HAP-1 (cell line): ENCODE measurements at places on chromosomes 16 and 17.
A peak's percentile ranks its signal among the peaks of the same experiment; 100 is the strongest.

DNA sequence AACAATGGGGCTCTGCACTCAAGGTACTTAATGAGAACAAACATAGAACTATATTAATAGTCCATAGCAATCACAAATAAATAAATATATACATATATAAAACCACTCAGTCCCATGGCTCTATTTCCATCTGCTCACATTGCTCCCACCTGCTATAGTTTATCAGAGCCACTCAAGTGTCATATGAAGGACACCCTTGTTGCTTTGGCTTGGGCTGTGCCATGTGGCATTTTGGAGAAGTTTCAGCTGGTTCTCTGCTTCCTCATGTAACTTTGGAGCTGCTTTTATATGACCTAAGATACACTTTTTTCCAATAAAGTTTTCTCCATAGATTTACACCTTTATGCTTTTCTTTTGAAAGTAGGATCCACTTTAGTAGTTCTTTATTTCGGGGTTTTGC, 126.4 kb downstream of the KCNJ2 start:
- DNase-seq: no peak

DNA sequence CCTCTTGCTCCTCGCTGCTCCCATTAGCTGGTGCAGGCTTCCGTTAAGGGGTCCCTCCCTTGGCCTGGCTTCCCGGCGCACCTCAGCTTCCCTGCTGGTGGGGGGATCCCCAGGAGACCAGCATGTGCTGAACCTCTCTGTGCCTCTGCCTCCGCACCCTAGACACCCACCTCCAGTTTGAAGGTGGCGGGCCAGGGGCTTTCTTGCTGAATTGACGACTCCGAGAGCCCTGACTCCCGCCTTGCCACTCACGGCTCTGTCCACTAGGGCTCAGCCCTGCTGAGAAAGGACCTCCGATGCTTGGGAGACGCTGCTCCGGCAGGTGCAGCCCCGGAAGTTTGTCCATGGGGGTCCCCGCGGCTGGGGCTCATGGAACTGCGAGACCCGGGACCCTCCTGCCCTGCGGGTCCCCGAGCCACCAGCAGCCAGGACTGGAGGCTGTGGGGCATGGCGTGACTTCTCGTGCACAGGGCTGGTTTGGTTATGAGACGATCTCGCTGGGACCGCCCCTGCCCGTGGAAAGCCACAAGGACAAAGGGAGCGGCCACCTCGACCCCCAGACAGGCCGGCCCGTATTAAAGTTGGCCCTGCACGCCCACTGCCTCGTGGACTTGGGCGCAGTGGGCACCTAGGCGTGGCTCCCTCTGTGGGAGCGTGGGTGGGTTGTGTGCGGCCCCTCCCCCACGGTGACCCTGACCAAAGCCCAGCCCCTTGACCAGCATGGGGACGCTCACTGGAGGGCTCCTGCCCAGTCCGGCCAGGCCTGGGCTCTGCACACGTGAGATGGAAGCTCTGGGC, 8.1 kb downstream of the CHMP6 start:
- no peak for DNase-seq

DNA sequence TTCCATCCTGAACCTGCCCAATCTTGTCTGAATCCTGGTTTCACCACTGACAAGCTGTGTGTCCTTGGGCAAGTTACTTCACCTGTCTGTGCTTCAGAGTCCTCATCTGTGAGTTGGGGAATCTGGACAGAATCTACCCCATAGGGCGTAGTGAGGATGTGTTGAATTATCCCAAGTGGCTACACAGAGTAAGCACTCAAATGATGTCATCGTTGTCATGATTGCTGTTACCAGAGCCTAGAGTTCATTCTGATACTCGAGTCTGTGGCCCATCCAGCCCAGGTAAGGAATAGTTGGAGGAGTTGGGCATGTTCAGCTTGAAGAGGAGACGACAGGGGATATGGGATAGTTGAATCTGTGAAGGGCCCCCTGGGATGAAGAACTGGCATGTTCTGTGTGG, 45.9 kb downstream of the MAPT start:
- DNase-seq: no peak

GRCh38 chr17:80737106-80738019, 192.7 kb downstream of the RPTOR start:
- no peak for DNase-seq

DNA sequence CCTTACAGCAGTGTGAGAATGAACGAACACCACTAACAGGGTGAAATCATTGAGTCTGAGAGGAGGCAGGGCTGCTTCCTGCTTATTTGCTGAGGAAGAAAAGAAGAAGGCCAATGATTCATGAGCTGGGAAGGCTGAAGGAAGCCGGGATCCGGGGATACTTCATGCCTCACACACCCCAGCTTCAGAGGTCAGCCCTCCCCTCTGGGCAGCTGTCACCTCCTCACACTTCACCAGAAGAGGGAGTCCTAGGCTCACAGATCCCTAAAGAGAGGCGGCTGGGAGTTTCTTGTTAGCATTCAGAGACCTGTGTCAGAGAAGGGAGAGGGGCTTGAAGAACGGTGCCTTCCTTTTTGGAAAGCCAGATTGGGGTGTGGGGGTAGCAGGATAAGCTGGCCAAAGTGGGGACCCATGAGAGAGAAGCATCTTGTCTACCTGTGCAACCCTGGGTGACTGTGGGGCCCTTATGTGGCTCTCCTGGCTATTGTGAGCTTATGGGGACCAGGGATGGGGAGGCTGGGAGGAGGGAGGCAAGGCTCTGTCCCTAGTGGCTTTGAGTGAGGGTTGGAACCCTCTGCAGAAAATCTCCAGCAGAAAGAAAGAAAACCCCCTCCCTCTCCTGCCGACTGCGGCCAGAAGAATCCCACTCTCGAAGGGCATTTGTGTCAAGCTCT, 94.6 kb downstream of the RGS9 start:
- peak; percentile 68 for DNase-seq

DNA sequence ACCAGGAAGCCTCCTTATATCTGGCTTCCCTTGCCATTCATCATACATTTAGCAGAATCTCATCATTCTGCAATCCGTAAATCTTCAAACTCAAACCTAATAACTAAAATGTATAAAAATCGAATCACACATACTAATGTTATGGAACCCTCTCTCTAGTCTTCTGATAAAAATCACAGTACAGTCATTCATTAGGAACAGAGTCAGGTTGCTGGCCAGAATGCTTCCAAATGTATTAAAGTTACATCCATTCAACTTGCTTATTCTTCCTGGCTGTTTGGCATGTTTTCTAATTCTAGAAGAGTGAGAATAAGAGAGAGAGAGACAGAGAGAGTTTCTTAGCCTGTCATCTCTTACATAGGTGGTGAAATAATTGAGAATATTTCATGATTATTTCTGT, 16.5 kb upstream of the RASL10B start:
- no peak for DNase-seq

- DNase-seq: no peak
Measured at GRCh38 chr16:78102122-78102660, 2.7 kb downstream of the WWOX start.

GRCh38 chr16:53673189-53673588, 30.5 kb downstream of the RPGRIP1L start:
- DNase-seq: no peak

DNA sequence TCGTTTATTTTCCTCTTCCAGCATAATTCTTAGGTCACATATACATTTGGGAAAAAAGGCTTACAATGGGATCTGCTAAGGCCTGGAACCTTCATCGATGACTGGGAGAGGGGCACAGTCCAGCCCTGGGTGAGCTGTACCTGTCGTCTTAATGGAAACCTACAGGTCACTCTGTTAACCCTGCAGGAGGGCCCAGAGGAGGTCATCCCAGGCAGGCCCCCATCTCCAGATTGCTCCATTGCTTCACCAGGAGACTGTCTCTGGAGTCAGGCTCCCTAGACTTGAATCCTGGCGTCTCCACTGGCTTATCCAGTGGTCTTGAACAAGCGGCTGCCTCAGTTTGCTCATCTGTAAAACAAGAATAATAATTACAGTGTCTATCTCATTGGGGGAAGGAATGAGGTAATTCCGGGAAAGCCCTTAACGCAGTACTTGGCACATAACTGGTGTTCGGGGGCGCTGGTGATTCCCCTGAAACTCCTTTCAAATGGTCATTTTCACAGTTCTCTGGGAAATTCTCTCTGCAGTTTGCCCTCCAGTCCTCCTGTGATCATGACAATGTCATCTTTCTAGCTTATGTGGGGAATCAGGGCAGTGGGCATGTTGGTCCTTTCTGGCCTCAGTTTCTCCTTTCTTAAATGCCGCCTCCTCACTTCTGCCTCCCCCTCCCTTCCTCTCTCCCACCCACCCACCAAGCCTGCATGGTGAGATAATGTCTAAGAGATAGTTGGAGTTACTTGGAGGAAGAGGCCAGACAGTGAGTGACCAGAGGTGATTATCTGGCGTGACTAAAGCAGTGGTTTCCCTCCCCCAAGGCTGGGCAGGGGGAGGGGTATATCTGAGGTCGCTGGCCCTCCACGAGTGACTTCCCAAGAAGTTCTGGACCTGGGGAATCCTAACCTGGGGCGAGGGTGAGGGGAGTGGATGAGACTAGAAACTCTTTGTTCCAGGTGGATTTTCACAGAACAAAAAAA, 31.3 kb upstream of the TAC4 start:
- no peak for DNase-seq

DNA sequence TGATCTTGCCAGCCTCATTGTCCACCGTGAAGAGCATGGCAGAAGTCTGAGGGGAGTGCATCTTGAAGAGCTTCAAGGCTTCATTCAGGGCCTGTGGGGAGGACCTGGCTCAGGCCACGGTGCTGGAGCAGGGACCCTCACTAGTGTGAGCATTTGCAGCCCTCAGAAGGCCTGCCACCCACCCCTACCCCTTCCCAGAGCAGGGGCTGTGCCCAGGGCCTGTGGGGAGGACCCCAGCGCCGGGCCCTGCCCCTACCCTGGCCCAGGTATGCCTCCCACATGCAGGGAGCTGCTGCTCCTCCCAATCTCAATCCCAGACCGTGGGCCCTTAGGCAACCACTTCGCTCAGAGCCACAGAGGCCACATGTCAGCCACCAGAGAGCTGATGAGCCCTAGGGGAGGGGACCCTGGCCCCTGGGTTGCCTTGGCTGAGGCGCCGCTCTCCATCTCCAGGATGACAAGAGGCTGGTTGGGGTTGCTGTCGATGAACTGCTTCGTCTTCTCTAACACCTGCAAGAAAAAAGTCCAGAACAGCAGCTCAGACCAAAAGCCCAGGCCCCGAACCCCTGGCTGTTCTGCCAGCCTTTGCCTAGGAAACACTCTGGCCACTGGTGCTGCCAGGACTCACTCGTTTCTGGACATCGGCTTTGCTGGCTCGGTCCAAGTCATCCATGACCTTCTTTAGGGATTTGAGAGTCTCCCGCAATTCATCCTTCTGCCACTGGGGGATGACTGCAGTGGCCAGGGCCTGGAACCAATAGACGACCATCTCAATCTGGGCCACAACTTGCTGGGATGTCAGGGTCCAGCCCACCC, 1.8 kb upstream of the EXOSC6 start:
- DNase-seq: peak; percentile 74

- peak; percentile 79 for DNase-seq
Measured at GRCh38 chr16:20383106-20384029, 21.2 kb downstream of the PDILT start.

DNA sequence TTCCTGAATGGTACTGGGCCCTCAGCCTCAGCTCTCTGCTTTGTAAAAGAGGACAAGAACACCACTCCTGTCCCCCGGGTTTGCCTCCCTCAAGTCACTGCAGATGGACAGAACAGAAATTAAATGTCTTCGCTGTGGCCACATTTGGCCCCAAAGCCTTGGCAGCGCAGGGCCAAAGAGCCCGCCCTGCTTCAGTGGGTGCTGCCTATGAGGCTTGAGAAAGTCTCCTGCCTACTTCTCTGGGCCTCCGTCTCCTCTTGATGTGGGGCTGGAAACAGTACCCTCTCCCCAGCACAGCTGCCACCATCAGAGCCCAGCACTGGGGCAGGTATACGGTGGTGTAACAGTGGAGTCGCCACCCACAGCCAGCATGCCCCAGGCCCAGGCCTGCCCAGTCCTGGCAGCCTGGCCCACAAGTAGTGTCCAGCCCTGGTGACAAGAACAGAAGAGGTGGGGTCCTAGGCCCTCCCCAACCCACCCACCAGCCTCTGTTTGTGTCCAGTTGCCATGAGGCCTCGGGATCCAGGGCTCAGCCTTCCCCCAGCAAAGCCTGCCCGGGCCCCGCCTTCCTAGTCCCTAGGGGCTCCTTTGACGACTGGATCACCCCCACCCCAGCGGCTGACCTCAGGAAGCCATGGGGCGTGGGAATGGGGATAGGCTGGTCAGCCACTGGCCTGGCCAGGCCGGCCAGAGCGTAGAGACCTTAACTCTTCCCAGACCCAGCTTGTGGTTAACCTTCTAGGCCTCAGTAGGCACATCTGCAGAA, 3.9 kb upstream of the TPPP3 start:
- DNase-seq: no peak

- DNase-seq: peak; percentile 45
Measured at GRCh38 chr17:4498461-4499397, at the start of gene SPNS2. TSS of gene SPNS2 (plus strand) at chr17:4498881. CDS start at chr17:4499048, 167 bp downstream.

DNA sequence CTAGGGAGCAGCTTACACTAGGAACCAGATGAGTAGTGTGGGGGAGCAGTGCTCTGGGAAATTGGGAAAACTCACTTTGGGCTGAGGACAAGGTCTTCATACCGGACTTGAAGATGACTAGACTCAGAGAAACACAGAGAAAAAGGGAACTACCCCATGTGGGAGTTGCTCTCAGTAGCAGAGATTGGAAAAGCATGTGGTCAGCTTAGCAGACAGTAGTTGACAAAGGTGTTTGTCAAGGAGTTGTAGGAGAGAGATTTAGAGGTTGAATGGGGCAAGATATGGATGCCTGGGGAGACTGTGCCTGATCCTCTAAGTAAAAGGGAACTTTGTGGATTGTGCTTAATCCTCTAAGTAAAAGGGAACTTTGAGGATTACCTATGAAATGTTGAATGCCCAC, 194.5 kb upstream of the COX10 start:
- no peak for DNase-seq

DNA sequence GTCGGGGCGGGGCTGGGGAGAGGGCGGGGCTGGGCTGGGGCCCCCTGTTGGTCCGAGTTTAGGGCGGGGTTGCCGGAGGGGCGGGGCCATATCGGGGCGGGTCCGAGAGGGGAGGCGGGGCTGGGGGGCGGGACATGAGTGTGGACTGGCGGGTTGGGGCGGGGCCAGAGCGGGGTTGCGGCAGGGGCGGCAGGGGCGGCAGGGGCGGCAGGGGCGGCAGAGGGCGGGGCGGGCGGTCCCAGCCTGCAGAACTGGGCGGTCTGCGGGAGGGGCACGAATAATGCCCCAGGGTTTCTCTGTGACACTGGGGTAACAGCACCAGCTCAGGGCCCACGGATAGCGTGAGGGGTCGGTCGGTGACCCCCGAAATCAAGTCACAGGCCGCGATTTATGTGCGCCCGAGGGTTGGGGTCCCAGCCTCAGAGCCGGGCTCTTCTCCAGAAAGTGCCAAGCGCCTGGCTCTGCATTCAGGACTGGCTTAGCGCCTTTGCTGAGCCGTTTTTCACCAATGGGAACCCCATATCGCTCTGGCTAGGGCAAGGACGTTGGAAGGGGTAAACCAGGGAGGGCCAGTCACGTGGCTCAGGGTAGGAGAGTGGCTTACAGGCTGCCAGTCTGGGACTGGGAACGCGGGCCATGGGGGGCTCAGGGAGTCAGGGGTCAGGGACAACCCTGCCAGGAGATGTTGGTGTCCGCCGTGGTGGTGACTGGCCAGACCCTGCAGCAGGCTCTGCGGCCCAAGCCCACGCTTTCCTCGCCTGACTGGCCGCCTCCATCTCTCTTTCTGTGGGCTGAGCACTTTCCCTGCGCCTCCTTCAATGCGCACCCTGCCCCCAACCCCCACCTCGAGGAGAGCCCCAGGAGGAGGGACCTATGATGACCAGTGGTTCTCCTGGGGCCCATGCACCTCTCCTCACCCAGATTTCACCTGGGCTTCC, 1.2 kb upstream of the METTL26 start:
- peak; percentile 95 for DNase-seq
